A673 (cell line): ENCODE measurements at places on chromosomes 2 and 18. TPM values are rescaled to one million over a fixed set of nuclear protein-coding genes. Genes with fewer than 3 reads are reported as not detected.

Gene MTCL1
- total RNA-seq: 8.9 and 11.2 TPM in 2 replicates

Gene SF3B1
- 287 and 297 TPM in 2 replicates for total RNA-seq

Gene MC2R
- not detected in 2 replicates for total RNA-seq

Gene DPYSL5
- 110 and 111 TPM in 2 replicates for total RNA-seq

Gene REG1B
- not detected in 2 replicates for total RNA-seq

Gene AQP12B
- not detected in 2 replicates for total RNA-seq

Gene TCF23
- total RNA-seq: not detected in 2 replicates

Gene FASTKD1
- 37.3 and 42.1 TPM in 2 replicates for total RNA-seq

Gene CRYGD
- total RNA-seq: not detected in 2 replicates

Gene SERPINB12
- total RNA-seq: not detected in 2 replicates

Gene CHRNA1
- total RNA-seq: not detected in 2 replicates

- H3K27me3 ChIP-seq: no peaks in the 10 kb centered on the region
- no peaks in the 10 kb centered on the region for H3K4me1 ChIP-seq
- no peaks in the 10 kb centered on the region for H3K36me3 ChIP-seq
- no peak overlapping the region for H3K27ac ChIP-seq
- DNase-seq: no peak
These were observed 50.1 kb upstream of the CRACDL start for GRCh38 chr2:98985905-98986666.

GRCh38 chr2:54468673-54469072, 12.5 kb downstream of the SPTBN1 start:
- H3K36me3 ChIP-seq: no peaks in the 10 kb centered on the region
- H3K27me3 ChIP-seq: no peaks in the 10 kb centered on the region
- H3K4me3 ChIP-seq: no peak overlapping the region
- peak; percentile 46 for DNase-seq

DNA sequence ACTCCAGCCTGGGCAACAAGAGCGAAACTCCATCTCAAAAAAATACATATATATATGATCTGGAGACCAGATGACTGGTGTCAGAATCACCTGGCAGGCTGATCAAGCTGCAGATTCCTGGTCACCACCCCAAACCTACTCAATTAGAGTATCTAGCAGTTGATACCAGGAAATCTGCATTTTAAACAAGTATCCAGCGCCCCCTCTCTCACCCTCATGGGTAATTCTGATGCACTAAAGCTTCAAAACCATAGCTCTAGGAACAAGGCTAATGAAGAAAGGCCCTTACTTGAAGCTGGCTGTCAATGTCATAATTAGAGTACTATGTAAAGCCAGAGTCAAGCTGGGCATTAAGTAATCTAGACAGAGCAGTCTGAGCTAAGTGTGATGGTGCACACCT, 25.0 kb upstream of the PCBP1 start:
- no peak overlapping the region for H3K4me3 ChIP-seq
- no peak for DNase-seq
- peaks cover 21% of the 10 kb centered on the region for H3K36me3 ChIP-seq
- H3K27me3 ChIP-seq: no peaks in the 10 kb centered on the region
- H3K27ac ChIP-seq: no peak overlapping the region

- DNase-seq: no peak
- H3K4me1 ChIP-seq: no peaks in the 10 kb centered on the region
- H3K4me3 ChIP-seq: no peak overlapping the region
- H3K27me3 ChIP-seq: peaks cover 4% of the 10 kb centered on the region
- no peak overlapping the region for H3K27ac ChIP-seq
- H3K36me3 ChIP-seq: no peaks in the 10 kb centered on the region
These were observed 64.3 kb downstream of the ARHGEF4 start for GRCh38 chr2:130901061-130901460.

DNA sequence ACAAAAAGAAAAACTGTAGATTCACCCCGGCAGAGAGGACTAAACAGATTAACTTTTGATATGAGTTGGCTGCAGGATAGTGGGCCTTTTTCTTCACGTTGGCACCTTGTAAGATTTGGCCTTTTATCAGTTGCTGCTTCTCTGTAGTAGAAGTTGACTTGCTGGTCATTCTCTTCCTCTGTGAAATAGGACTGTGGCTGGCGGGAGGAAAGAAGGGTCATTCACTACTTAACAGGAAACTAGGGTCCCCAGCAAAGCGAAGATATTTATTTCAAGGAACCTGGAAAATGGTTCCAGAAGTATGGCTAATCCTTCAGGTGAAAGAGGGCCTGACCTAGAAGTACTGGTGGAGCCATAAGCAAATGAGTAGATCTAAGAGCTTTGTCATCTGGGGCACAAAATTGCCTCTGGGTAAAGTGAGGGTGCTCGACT, 383 bp upstream of the ATP5MC3 start:
- H3K4me3 ChIP-seq: peak overlapping the region; percentile 94
- no peak for DNase-seq
- H3K36me3 ChIP-seq: peaks cover 32% of the 10 kb centered on the region
- peaks cover 15% of the 10 kb centered on the region for H3K4me1 ChIP-seq

- no peak overlapping the region for H3K27ac ChIP-seq
- no peak overlapping the region for H3K4me3 ChIP-seq
- DNase-seq: peak; percentile 68
- no peaks in the 10 kb centered on the region for H3K4me1 ChIP-seq
- H3K36me3 ChIP-seq: no peaks in the 10 kb centered on the region
- H3K27me3 ChIP-seq: peaks cover 2% of the 10 kb centered on the region
These were observed 90.4 kb upstream of the SLC35G4 start for GRCh38 chr18:11518788-11519685.

- peaks cover 15% of the 10 kb centered on the region for H3K4me1 ChIP-seq
- no peak for DNase-seq
- H3K27ac ChIP-seq: peak overlapping the region; percentile 44
- H3K4me3 ChIP-seq: peak overlapping the region; percentile 67
- peaks cover 26% of the 10 kb centered on the region for H3K36me3 ChIP-seq
- H3K27me3 ChIP-seq: no peaks in the 10 kb centered on the region
These were observed 1.4 kb downstream of the ATIC start for GRCh38 chr2:215313255-215313613.

DNA sequence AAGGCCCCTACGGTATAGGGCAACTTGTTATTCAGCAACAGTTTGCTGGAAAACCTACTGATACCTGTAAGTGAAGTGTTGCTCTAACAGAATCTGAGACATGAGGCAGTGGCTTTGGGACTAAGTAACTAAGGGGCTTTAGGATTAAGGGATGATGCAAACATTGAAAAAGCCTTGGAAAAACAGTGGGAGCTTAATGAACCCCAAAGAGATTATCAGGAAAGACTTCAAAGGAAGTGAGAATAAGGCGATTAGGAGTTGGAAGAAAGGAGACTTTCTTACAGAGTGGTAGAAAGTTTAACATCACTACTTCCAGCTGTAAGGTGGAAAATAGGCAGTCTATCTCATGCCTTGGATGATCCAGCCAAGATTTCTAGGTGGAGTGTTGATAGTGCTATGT, 158.2 kb upstream of the TRIB2 start:
- no peak overlapping the region for H3K27ac ChIP-seq
- peaks cover 28% of the 10 kb centered on the region for H3K4me1 ChIP-seq
- no peak overlapping the region for H3K4me3 ChIP-seq
- no peaks in the 10 kb centered on the region for H3K27me3 ChIP-seq

DNA sequence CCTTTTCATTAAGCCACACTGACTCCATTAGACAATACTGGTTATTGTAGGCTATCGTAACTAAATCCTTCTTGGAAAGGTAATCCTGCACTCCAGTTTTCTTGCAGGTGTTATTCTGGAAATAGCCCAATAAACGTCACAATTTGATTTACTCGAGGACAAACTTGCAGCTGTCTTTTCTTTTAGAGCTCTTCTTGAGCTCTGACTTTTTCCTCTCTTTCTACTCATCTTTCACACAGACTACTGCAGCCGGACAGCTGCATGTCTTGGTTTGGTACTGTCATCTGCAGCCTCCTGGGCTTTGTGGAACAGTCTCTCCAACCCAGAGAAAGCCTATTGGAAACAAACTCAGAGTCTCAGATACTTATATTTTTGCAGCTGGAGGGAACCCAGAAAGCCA, 23.0 kb upstream of the MSGN1 start:
- no peak for DNase-seq
- no peak overlapping the region for H3K27ac ChIP-seq
- H3K27me3 ChIP-seq: no peaks in the 10 kb centered on the region
- H3K4me1 ChIP-seq: no peaks in the 10 kb centered on the region
- no peaks in the 10 kb centered on the region for H3K36me3 ChIP-seq
- H3K4me3 ChIP-seq: no peak overlapping the region

DNA sequence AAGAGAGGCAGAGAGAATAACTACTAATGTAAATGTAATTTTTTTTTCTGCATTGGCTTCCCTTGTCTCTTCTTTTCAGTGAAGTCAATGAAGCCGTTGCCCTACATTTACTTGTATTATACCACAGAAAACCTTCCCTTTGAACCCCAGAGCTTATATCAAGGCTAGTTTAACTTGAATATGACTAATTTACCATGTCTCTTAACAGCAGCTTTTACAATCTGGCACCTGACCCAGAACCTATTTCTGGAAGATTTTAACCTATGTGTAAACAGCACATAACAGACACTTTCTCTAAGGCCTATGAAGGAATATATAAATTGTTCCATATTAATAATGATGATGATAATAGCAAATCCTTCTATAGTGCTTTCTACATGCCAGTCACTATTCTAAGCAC, 580.5 kb upstream of the NXPH2 start:
- no peak for DNase-seq
- no peak overlapping the region for H3K27ac ChIP-seq

GRCh38 chr2:74493546-74493945, 5.9 kb downstream of the LBX2 start:
- DNase-seq: no peak
- no peak overlapping the region for H3K27ac ChIP-seq
- peaks cover 5% of the 10 kb centered on the region for H3K4me1 ChIP-seq
- peaks cover 27% of the 10 kb centered on the region for H3K36me3 ChIP-seq
- peaks cover 11% of the 10 kb centered on the region for H3K27me3 ChIP-seq

GRCh38 chr2:187547353-187547979, 6.8 kb downstream of the TFPI start:
- peak; percentile 96 for DNase-seq
- peaks cover 80% of the 10 kb centered on the region for H3K4me1 ChIP-seq
- H3K27ac ChIP-seq: peak overlapping the region; percentile 80
- H3K4me3 ChIP-seq: no peak overlapping the region

DNA sequence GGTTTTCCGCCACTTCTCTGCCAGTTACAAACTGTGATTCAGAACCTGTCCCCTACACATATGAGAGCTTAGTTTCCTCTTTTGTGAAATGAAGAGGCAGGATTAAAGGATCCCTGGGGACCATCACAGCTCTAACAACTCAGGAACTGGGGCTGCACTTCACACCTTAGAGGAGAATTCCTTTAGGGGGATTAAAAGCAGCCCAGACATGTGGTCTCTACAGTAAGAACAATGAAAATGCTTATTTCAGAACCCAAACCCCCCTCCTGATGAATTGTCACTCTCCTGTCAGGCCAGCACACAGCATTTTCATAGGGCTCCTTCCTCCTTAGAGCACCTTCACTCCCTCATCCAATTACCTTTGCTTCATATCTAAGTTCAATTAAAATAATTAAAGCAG, 101.5 kb upstream of the NEDD4L start:
- H3K4me1 ChIP-seq: no peaks in the 10 kb centered on the region
- peak; percentile 21 for DNase-seq
- H3K27me3 ChIP-seq: no peaks in the 10 kb centered on the region

DNA sequence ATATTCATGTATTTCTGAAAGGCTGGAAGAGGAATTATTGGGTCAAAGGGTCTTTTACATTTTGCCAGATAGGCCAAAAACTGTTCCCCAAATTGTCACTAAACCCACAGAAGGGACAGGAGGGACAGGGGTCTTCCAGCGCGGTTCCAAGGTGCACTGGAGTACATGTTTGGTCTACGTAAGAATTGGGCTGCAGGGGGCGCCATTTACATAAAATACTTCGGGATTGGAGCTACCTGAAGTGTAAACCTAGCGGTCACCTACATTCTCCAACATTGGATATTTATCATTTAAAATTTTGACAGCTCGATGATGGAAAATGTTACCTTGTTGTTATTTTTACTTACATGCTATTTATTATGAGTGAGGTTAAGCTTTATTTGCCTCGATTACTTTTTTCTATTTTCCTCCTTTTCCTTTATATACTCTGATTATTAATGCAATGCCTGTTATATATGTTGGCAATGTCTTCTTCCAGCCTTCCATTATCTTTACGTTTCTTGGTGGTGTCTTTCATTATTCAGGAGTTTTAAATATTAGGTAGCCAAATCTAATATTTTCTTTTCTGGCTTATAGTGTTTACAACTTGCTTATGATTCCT, 43.0 kb upstream of the RAB6C start:
- H3K27ac ChIP-seq: no peak overlapping the region
- peak; percentile 40 for DNase-seq
- H3K36me3 ChIP-seq: no peaks in the 10 kb centered on the region
- H3K27me3 ChIP-seq: peaks cover 9% of the 10 kb centered on the region

- H3K27me3 ChIP-seq: no peaks in the 10 kb centered on the region
- no peak overlapping the region for H3K4me3 ChIP-seq
- no peaks in the 10 kb centered on the region for H3K4me1 ChIP-seq
- no peak for DNase-seq
These were observed 48.2 kb downstream of the ATP9B start for GRCh38 chr18:79117385-79117784.
